ENCODE measurements at places on chromosomes 1 and 21.

DNA sequence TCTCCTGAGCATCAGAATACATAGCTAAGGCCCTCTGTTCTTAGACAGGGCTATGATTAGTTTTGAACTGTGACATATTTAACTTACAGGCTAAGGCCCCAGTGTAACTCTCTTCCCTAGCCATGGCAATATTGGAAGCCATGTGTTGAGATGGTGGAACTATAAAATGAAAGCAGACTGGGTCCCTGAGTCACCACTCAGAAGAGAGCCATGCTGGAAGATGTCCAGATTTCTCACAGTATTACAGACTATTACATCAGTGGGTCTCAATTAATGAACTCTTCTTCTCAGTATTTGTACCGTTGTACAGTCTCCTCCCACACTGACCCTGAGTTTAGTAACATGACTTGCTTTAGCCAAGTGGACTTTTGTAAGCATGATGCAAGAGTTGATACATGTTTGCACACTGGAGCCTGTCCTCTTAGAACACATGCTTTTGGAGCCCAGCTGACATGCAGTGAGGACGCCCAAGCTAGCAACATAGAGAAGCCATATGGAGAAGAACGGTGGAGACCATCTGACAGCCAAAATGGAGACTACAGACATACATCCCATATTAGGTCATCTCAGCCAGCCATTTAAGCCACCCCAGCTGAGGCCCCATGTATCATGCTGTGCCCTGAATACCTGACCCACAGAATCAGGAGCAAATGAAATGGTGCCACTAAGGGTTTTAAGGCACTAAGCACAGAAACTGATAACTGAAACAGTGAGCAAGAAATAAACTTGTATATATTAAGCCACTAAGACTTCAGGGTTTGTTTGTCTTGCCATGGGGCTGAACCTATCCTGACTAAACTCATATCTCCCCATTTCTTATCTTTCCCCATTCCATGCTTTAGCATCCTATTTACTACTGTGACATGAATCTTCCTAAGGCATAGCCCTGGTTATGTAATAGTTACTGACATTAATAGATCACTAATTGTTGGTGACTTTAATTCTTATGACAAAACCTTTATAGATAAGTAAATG is 24.4 kb downstream of the TBX15 start:
- DNase-seq = no peak

- DNase-seq = no peak
These were observed 15.2 kb downstream of the H6PD start for GRCh38 chr1:9249534-9250410.

DNA sequence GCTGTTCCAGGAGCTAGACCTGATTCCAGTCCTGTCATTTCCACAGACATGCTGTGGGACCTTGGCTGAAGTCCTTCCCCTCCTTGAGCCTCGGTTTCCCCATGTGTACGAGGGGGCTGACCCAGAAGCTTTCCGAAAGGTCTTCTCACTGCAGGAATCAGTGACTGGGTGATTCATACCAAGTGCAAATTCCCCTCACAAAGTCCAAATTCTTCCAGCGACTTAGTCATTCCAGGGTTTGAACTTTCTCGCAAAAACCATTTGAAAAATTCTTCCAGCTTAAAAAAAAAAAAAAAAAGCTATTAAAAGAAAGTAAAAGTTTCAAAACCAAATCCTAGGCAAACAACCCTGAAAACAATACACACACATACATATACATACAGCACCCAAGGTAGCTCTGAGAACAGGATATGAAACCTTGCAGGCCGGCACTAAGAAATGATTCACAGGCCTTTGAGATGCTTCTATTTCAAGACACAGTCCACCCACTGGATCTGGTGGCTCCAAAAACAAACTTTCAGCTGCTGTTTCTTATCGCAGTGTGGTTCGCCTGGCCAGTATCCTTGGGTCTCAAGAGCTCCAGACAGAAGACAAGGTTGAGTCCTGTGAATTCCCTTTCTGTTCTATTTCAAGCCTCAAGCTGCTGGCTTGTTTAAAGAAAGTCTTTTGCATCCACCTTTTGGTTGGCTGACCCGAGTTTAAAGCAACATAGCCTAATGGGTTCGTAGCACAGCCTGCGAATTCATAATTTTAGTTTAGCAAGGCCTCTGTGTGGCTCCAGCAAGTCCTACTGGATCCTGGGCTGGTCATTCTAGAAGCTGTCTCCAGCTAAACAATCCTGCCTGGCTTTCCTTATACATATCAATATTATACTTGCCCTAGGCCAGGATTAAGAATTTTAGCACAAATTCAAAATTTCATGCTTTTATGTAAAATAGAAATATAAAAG is 18.0 kb upstream of the ID3 start:
- DNase-seq = no peak

DNA sequence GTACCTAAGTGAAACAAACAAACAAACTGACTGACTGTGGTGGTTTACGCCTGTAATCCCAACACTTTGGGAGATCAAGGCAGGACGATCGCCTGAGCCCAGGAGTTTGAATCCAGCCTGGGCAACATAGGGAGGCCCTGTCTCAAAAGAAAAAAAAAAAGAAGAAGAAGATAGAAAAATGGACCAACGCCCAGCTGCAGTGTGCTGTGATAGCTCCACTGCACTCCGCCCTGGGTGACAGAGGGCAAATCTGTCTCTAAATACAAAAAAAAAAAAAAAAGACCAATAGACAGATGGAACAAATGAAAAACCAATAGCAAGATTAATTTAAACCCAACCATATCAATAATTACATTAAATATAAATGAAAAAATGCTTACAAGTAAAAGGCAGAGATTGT is 13.9 kb downstream of the AKR7A3 start:
- DNase-seq = no peak

DNA sequence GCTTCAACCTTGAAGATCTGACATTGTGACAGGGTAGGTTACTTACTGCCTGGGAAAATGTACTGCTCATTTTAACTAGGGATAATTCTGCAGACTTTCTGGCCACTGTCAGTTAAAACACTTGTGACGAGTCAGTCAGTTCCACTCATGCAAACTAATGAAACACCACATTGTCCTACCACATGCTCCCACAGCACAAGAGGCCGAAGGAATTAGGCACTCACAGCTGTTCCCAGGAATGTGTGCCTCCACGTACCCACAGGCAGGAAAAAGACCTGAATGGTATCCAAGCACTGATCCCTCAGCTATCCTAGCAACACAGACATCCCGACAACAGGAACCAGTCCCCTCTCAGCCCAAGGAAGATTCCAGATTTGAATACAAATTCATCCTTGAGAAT is 12.3 kb downstream of the BCAR3 start:
- no peak for DNase-seq

DNA sequence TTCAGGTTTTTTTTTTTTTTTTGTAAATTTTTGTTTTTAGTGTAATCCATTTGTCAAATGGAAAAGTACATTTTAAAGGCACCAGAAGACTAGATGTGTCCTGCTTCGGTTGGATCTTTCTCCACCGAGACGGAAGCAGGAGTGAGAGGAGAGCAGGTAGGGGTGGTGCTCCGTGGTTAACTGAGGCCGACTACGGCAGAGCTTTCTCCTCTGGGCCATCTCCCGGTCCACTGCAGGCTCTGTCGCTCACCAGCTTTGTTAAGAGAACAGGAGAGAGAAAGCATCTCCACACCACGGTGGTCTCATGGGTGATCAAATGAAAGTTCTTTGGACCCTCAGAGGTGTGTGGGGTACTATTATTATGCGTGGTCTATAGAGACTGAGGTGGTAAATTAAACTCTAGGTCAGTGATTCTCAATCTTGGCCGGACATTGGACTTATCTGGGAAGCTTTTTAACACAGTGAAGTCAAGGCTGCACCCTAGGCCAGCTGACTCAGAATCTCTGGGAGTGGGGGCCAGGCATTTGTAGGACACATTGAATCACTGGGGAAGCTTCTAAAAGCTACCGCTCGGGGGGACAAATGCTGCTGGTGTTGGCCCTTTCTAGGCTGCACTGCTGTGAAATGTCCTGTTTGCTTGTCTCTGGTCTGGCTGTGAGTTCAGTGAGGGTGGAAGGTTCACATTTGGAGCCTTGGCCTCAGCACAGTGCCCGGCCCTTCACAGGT is 25.0 kb downstream of the ABCA4 start:
- DNase-seq = no peak

DNA sequence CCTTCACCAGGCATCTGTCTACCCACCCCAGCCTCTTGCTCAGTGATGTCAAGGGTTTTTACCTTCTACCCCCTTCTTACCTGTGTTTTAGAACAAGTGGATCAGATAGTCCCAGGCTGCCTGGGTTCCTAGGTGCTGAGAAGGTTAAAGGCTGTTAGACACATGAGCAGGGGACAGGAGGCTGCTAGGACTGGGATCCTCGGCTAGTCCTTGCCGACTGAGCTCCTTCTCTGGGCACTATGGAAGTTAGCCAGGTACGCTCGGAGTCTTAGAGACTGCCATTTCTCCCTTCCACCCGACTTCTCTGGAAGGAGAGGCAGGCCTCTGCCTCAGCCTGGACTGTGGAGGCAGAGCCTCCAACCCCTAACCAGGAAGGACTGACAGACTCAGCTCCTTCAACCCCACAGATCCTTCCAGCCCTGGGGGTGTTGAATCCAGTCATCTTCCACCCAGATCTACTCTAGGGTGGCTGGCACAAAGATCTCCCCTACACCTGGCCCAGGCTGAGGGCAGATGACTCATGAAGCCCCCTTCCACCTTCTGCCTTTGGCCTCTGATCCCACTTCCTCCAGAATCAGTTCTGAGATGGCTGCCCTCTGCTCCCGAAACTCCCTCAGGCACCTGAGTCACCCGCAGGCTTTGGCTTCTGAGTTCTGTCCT is at the start of gene DYNLT4:
TSS of gene DYNLT4 (minus strand) at position 648 of the 660 bp plus-strand sequence. CDS start 683 bp downstream, outside the sequence.
- DNase-seq = no peak

DNA sequence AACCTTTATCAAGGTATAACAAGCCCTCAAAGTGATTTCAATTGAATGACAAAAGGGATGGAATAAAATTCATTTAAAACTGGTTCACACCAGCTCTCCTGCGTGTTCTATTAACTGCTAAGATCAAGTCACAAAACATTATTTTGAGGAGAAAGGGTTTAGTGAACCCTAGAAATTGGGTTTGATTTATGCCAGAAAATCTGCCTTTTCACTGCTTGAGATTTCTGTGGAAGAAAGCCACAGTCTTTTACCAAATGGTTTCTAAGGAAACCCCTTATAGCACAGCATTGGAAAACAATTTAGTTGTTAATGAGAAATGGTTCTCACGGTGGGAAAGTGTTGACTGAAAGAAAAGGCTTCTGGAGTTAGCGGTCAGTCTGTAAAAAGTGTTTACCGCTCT is 43.6 kb upstream of the DPH5 start:
- no peak for DNase-seq

- DNase-seq = peak; percentile 59
These were observed 5.6 kb upstream of the KCNA10 start for GRCh38 chr1:110524311-110525248.

DNA sequence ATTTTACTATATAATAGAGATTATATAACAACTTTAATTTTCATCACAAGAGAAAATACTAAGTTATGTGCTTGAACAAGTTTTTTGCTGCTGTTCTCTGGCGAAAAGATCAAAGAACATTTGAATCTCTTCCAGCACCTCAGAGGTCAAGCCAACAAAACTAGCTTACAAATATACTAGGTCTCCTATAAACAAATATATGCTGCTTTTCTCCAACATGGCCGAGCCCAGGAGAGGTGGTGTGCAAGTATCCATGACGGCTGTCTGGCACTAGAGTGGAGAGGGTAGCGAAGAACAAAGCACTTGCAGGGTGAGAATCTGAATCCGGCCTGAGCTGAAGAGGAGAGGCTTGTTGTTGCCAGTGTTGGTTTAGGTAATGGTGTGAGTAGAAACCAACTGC is 7.5 kb upstream of the FMO3 start:
- DNase-seq = no peak

- DNase-seq = no peak
These were observed 1102.8 kb downstream of the BRINP3 start for GRCh38 chr1:189374816-189375215.

DNA sequence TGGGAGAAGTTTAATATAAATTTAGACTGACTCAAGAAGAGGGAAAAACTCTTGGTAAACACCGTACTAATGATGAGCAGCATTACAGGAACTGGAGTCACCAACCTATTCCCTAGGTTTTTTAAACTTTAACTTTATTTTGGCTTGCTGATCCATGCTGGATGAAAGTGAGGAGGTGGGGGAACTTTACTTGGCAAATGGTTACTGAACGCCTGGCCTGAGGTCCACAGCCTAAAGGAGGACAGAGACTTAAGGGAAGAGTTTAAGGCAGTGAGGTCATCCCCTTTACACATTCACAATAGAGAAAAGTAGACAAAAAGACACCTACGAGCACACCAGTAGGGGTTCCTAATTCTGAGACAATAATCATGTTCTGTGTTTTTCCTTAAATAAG is 25.6 kb upstream of the A3GALT2 start:
- DNase-seq = no peak

GRCh38 chr1:198627436-198628066 is 11.3 kb upstream of the PTPRC start:
- no peak for DNase-seq

DNA sequence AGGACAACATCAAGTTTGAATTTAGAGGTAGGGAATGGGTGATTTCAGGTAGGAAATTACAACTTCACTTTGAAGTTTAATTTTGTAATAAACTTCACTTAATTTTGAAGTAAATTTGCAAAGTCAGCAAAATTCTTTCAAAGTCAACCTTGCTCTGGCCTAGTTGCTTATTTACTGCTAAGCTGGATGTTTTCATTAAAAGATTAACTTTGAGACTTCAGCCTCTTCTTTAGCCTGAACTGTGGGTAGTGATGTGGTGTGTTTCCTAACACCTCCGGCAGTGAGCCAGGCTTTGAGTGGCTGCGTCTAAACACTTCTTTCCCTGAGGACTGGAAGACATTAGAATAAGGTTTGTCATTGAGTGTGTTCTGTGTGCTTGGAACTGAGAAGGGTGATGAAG is at the start of gene HAO2:
TSS of gene HAO2 (plus strand) at position 232 of the 400 bp plus-strand sequence. CDS start 12,301 bp downstream, outside the sequence.
- no peak for DNase-seq

- peak; percentile 82 for DNase-seq
These were observed 1.3 kb downstream of the HES3 start for GRCh38 chr1:6245086-6245868.

DNA sequence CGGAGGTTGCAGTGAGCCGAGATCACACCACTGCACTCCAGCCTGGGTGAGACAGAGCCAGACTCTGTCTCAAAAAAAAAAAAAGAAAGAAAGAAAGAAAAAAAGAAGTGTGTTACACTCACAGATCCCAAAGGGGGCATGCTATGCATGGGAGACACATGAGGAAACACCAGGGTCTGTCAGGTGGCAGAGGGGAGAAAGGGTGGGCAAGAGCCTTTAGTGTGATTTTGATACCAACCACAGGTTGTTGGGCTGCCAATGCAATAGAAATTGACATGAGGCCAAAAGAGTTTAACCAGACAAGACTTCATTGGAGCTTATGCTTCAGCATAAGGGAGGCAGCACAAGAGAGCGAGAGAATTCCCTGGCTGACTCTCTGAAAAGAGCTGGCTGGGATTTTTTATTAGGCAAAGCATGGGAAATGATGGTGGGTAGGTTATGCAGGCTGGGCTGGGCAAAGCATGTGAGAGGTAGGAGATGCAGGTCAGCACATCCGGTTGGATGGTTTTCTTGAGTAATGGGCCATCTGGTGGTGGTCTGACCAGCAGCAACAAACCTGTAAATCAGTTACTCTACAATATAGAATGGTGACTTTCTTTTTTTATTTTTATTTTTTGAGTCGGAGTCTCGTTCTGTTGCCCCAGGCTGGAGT is 11.7 kb upstream of the EXTL1 start:
- DNase-seq = no peak

GRCh38 chr1:156448134-156448967 is 52.2 kb downstream of the MEF2D start:
- no peak for DNase-seq

GRCh38 chr1:3432306-3432705 is 22.2 kb upstream of the ARHGEF16 start:
- no peak for DNase-seq

GRCh38 chr1:221939607-221940006 is 197.7 kb upstream of the DUSP10 start:
- peak; percentile 5 for DNase-seq

Measured in NCI-H1105 (cell line).